ENCODE measurements at places on chromosomes 2 and 18. TPM values are rescaled to one million over a fixed set of nuclear protein-coding genes. Genes with fewer than 3 reads are reported as not detected.

Gene ZBTB7C
- total RNA-seq: not detected

DNA sequence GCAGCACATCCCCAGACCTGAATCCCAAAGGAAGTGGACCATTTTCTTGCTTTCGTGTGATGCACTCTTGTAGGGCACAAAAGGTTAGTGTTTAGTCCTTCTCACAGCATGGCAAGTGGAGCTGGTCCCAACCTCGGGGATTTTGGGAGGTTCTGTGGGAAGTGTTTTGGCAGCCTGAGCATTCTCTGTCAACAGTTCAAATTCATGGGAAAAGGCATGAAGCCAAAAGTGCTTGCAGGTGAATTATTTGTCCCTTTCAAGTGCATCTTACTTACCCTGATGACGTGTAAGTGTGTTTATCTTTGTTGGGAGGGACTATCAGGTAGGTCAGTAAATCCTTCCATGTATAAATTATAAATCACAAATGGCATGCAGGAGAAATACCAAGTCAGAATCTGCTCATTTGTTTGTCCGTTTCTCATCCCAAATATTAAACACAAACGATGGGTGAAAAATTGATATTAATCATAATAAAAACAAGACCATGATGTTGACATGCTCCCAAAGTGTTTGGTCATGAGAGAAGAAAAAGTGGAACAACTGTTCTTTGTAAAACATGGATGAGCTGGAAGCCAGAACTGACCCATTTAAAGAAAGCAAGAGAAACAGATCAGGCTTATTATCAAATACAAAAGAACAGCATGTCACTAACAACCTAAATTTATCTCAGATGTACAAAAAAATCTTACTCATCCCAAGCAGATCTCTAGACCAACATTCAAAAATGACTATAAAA, 57.6 kb downstream of the EPHA4 start:
- DNase-seq: no peak

Gene CAPG
- total RNA-seq: 56.6 TPM

Gene PPM1B
- 25.9 TPM for total RNA-seq

Gene C2orf66
- total RNA-seq: not detected

GRCh38 chr18:47605093-47605492, 325.4 kb downstream of the SMAD2 start:
- DNase-seq: no peak

DNA sequence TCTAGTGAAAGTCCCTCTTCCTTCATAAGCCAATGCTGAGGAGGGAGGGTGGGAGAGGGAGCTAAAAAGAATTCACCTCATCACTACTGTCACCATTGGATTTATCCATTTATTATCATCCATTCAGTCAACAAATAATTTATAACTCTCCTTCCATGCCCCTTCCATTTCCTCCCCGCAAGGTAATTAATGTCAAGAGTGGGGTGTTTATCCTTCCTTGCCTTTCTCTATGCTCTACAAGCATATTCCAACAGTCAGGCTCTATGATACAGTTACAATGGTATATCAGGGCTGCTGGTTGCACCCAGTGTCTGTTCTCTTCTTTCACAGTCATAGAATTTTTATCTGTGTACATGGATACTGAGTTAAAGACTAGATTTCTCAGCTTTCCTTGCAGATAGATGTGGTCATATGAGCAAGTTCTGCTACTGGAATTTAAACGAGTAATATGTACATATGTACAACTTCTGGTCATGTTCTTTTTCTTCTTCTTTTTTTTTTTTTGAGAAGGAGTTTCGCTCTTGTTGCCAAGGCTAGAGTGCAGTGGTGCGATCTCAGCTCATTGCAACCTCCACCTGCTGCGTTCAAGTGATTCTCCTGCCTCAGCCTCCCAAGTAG, 5.1 kb upstream of the MFSD6 start:
- no peak for DNase-seq

Gene SOX11
- under 0.01 TPM for total RNA-seq

DNA sequence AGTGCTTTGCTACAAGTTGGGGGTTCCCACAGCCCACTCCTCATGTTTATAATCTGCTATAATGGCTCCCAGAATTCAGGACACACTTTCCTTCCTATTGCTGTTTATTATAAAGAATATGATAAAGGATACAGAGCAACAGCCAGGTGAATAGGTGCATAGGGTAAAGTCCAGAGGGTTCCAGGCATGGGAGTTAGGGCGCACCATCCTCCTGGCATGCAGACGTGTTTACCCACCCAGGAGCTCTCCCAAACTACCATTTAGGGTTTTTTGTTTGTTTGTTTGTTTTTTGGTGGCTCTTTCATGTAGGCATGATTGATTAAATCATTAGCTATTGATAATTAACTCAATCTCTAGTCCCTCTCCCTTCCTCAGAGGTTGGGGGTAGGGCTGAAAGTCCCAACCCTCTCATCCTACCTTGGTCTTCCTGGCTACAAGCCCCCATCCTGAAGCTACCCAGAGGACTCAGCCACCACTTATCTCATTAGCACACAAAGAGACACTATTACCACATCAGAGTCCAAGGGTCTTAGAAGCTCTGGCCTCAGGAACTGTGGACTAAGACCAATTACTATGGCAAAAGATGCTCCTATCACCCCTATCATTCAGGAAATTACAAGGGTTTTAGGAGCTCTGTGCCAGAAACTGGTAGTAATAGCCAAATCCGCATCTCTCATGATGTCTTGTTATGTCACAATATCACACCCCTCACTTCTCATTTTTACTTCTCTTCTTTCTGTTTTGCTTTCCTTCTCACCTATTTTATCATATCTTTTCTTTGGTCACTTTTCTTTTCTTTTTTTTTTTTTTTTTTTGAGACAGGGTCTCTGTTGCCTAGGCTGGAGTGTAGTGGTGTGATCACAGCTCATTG, 154.9 kb upstream of the TTC39C start:
- no peak for DNase-seq

- no peak for DNase-seq
These were observed 118.6 kb downstream of the LOXHD1 start for GRCh38 chr18:46538376-46538775.

DNA sequence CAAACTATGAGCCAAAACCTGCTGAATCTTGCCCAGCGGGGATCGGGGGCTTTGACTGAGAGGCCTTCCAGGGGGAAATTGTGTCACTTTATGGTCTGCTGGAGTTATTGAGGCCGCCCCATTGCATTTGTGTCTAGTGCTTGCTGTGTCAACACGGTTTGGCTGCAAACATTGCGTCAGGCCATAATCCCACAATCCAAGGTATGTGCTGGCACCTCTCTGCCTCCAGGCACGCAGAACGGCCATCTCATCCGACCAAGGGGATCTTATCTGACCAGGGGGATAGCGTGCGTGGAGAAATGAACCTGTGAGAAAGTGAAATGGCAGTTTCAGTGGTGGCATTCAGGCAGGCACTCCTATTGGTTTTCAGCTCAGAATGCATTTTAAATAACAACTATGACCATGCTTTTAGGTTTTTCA, 18.1 kb upstream of the LYPD6B start:
- no peak for DNase-seq

- DNase-seq: no peak
These were observed 48.3 kb upstream of the BZW1 start for GRCh38 chr2:200763422-200763821.

- peak; percentile 84 for DNase-seq
These were observed 13.3 kb downstream of the ATF2 start for GRCh38 chr2:175154661-175155082.

DNA sequence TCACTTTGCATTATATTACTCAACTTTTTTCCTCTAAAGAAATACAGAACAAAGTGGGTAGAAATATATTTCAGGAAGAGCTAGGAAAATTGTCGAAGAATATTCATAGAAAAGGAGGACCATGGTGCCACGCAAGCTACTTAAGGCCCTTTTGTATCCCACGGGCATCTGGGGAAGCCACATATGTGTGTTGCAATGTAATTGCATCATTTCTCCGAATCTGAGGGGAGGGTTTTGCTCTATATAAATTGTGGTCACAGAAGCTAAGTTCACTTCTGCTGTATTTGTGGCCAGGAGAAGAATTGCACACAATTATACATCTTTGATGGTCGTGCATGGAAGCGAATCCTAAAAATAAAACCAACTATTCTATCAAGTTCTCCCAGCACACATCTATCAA, 360.3 kb downstream of the IRS1 start:
- DNase-seq: peak; percentile 83

Gene CPS1
- 21.6 TPM for total RNA-seq

Gene NOL4
- not detected for total RNA-seq

GRCh38 chr18:23640052-23640451, 22.7 kb downstream of the ANKRD29 start:
- DNase-seq: no peak

Gene IFIH1
- 3.9 TPM for total RNA-seq

DNA sequence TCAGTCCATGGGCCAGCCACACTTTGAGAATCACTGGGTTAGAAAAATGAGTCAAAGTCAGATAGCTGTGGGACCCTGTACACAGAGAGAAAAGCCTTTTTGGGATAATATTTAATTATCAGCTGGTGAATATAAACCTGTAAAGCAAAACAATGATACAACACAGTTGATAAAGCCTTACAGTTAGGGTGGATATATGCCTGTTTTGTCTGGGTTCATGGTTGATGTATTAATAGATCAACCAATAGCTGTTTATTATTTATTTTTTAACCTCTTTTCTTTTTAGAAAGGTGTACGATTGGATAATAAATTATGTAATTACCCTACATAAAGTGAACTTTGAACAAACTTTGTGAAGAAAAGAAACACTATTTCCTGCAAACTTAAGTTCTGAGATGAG, 145.6 kb downstream of the TDRD15 start:
- no peak for DNase-seq

- DNase-seq: no peak
These were observed 266.8 kb upstream of the FBXO11 start for GRCh38 chr2:48173141-48173540.

- DNase-seq: peak; percentile 53
These were observed 48.1 kb downstream of the CYRIA start for GRCh38 chr2:16617282-16618266.

Gene ZSWIM2
- total RNA-seq: not detected

DNA sequence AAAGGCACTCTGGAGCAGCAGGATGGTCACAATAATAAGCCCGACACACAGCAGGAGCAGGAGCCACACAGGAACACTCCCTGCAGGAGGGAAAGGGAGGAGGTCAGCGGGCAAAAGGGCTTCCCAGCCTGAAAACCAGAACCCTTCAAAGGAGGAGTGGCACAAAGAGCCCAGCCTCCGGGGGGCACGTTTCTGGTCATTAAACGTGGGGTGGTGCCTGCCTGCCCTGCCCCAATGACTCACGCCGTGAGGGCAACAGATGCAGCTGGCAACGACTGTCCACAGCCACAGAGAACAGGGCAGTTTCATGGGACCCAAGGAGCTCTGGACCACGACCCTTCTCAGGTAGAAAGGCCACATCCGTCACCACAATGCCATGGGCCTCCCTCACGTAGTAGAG, 3.0 kb downstream of the PREB start:
- DNase-seq: no peak

Gene WIPF1
- 13.0 TPM for total RNA-seq

DNA sequence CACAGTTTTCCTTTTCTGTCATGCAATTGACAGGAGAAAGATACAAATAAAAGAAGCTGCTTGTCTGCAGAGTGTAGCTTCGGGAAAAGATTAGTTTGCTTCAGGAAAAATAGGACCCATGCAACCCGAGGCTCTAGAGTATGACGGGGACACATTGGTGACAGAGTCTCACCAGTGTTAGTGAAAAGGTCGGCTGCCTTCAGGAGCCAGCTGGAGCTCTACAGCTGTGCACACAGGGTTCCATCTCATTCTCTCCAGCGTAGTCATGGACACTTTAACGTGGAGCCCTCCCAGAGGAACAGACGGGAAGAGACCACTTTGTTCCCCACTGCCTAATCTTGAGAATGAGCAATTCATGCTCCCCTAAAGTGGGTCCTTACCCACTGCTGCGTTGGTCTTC, 42.9 kb downstream of the FECH start:
- no peak for DNase-seq

DNA sequence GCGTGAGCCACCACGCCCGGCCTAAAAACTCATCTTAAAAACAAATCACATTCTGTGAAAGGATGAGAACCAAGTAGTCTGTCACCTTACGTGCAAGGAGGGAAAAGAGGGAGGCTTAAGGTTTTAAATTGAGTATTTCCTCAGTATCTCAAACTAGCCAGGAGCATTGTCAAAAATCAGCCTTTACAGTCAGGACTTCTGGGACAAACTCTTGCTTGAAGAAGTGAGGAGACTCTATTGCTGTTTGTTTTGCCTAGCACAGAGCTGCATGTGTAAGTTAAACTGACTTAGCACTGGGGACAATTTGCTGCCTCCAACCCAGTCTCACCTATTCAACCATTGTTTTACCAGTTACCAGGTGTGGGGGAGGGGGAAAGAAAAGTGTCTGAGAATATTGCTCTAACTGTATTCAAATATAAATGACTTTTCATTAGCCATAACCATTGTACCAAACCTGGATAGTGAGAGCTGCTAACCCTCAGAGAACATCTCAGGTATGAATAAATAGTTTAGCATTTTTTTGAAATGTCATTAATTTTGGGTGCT, 3.6 kb downstream of the INO80D start:
- no peak for DNase-seq

DNA sequence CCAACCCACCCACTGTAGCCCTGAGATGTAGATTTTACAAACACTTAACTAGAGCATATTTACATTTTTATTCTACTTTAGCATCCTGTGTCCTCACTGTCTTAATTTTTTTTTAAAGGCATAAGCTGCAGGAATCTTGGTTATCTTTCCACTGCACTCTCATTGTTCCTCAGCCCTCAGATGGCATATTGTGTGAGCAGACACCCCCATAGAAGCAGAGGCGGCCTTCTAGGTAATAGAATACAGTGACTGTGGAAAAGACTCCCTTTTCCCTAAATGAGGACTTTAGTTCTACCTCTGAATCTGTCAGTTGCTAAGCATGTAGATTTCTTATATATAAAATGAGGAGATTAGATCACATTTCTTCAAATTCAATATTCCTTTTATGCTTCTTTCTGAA, 543.5 kb upstream of the SPHKAP start:
- DNase-seq: no peak

Gene MC2R
- not detected for total RNA-seq

DNA sequence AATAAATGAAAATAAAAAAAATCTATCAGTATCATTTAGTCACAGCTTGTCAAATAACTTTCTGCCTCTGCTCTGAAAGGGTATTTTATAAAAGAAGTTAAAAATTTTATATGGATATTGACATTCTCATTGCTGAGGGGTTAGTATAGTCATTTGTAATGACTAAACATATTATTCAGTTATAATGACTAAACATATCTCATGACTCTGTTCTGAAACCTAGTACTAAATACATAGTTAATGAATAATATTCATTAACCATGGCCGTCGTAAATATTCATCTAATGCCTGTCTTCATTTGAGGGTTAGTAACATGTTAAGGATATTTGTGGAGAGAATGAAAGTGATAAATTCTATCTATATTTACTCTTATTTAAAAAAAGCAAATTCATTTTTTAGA, 69.1 kb upstream of the MAP4K3 start:
- DNase-seq: no peak

Gene EHD3
- 48.8 TPM for total RNA-seq

DNA sequence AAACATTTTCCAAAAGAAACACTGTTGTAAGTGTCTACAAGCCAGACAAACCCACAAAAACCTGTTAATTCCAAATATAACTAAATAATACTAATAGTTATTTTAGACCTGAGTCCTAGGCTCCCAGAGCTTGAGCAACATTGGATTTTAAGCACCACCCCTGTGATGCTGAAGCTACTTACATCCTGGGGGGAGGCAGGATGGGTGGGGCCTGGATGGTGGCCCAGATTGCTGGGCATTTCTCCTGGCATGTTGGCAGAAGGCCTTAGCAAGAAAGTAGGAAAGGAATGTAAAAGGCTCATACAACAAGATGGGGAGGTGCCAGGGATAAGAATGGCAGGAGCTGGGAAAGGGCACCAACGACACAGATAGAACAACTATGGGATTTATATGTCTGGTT, 50.7 kb upstream of the OTX1 start:
- DNase-seq: no peak

All from fibroblast of villous mesenchyme (primary cell).